Effector memory CD4-positive, alpha-beta T cell (primary cell): ENCODE measurements at places on chromosomes 13 and 19.

- no peak for DNase-seq
Measured at GRCh38 chr19:54148158-54148557, 10.6 kb downstream of the CNOT3 start.

GRCh38 chr13:23680845-23681669, 110.8 kb downstream of the TNFRSF19 start:
- DNase-seq = no peak

DNA sequence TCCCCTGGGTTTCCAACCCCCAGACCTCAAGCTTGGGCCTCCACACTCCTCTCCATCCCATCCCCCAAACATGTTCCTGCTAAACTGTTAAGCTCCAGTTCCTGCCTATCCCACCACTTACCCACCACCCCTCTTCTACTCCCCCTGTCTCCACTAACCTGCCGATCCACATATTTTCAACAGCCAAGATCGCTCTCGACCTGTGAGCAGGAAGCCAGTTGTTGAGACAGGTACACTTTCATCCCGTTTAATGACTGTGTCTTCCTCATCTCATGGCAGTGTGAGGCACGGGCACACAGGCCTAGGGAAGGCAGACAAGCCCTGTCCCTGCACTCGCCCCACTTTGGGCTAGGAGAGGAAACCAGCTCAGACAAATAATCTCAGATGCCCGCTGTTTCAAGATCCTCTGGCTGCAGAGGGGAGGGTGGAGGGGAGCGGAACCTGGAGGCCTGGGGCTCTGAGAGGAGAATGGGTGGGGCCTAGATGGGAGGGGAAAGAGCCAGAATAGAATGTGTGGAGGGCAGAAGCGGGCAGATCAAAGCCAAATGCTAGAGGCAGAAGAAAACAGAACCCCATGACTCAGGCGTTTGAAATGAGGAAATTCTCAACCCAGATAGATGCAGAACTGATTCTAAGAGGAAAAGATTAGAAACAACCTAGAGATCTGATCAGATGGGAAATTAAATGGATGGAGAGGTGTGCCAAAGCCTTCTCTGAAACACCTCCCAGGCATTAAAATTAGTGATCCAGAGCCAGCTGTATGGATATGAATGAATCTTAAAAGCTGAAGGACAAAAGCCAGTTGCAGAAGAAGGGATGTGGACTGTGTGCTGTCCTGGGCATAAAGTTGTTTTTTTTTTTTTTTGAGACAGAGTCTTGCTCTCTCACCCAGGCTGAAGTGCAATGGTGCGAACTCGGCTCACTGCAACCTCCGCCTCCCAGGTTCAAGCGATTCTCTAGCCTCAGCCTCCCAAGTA, 16.9 kb upstream of the CYP2S1 start:
- no peak for DNase-seq

- DNase-seq = no peak
Measured at GRCh38 chr13:27125357-27126282, 46.0 kb downstream of the USP12 start.

DNA sequence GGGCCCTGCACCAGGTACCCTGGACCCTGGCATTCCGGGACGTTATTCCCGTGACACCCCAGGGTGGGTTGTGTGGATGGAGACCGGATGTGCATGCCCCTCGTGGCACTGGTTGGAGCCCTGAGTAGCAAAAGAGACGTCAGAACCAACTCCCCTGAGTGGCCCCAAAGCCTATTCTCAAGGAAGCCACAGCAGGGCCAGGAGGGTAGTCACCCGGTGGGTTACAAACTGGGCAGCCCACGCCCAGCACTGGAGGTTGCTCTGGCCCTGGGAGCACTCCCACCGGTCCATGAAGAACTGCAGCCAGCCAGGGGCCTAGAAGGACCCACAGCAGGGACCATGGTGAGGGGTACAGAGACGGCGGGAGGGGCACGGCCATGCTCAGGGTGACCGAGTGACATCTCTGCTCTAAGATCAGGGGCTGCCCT, 7.5 kb downstream of the KLF16 start:
- no peak for DNase-seq

DNA sequence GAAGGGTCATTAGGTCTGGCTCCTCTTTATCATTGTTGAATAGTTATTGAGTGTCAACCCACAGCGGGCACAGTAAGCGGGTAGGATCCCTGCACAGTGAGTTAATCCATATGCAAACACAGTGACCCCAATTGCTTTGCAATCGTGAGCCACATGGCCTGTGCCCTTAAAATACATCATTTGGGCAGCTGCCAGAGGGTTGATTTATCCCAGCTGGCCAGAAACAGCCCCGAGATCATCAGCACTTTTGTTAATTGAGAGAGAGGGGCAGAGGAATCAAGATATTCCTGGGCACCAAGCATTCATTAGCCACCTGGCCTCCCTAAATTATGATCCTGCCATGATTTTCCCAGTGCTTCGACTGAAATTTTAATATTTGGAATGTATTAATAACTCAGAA, 9.8 kb upstream of the CNMD start:
- DNase-seq = no peak

DNA sequence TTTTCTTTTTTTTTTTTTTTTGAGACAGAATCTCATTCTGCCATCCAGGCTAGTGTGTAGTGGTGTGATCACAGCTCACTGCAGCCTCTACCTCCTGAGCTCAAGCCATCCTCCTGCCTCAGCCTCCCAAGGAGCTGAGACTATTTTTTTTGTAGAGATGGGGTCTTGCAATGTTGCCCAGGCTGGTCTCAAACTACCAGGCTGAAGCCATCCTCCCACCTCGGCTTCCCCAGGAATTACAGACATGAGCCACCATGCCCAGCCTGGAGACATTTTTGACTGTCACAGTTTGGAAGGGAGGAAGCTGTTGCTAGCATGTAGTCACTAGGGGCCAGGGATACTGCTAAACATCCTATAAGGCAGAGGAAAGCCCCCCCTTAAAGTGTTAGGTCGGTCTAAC, 23.9 kb downstream of the ZIC5 start:
- DNase-seq = no peak

GRCh38 chr13:84961023-84961422, 838.2 kb downstream of the SLITRK6 start:
- no peak for DNase-seq

DNA sequence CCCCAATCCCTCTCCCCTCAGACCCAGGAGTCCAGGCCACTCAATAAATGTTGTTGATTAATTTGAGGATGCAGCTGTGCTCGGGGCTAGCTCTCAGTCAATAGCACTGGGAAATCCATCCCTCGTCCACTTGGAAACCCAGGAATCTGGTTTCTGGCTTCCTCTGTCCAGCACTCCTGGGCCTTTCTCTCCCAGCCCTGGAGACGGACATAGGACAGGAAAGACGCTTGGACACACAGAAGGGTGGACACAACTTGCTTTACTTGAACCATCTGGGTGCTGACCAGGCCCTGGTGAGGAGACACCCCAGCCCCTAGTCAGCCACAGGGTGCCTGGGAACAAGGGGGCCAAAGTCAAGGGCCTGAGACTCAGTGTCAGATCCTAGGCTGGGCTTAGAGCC, 891 bp upstream of the TNNI3 start:
- DNase-seq = no peak

DNA sequence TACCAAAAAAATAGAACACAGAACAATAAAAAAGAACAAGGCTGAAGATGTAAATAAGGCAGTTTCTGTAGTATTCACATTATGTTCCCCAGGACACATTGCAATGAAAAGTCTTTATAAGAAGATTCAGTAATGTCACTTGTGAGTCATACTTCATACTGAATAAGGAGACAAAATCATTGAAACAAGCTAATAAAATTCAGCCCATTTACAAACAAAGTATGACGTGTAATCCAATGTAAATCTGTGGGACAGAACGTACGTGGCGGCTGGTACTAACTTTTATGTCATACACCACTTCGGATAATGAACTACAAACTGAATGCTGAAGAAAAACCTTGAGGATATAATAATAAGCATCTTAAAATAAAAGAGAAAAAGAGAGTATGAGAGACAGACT, 512.8 kb upstream of the MIR17HG start:
- DNase-seq = no peak

GRCh38 chr19:16142032-16142580, 1.4 kb upstream of the HSH2D start:
- no peak for DNase-seq

- no peak for DNase-seq
Measured at GRCh38 chr13:111474136-111475002, 153.9 kb downstream of the TEX29 start.

DNA sequence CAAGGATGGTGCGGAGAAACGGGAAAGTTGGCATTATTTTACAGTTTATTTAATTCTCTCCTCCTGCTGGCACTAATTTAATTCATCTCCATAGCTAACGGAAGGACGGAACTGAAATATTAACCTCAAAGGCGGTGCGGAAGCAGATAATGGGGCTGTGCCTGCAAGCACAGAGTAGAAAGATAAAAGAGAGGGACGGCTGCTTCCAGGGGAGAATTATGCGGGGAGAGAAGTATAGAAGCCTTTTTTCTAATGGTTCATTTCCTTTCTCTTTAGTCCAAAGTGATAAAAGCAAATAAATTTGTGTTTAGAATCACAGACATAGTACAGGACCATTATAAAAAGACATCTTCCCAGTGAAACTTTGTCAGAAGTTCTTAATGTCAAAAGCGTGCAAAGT, 34.5 kb upstream of the UQCRFS1 start:
- no peak for DNase-seq

DNA sequence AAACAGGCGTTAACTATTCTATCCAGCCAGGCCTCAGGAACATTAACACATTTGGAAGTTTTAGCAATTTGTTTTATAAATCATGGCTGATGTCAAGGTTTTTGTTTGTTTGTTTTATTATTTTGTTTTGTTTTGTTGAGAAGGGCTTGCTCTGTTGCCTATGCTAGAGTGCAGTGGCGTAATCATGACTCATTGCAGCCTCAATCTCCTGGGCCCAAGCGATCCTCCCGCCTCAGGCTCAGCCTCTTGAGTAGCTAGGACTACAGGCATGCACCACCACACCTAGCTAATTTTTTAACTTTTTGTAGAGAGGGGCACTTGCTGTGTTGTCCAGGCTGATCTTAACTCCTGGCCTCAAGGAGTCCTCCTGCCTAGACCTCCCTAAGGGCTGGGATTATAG, 28.3 kb downstream of the NUP58 start:
- no peak for DNase-seq

DNA sequence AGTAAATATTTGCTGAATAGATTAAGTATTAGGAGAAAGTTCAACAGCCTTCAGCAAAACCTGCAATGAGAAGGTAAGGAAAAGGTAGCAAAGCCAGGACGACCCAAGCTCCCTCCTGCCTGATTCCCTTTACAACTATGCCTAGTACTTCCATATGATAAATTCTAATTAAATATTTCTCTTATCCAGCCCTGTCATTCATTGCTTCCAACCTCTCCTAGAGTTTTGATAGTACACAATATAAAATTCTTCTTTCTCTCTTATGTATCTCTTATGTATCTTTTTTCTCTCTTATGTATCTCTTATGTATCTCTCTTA, 187.2 kb downstream of the DCT start:
- no peak for DNase-seq

- no peak for DNase-seq
Measured at GRCh38 chr13:100334214-100334613, 245.3 kb downstream of the PCCA start.

- DNase-seq = no peak
Measured at GRCh38 chr13:72384879-72385278, 342.6 kb downstream of the MZT1 start.

GRCh38 chr19:40576151-40576584, 505 bp upstream of the SHKBP1 start:
- DNase-seq = peak; percentile 25

GRCh38 chr13:22357132-22357531, 686.3 kb downstream of the FGF9 start:
- DNase-seq = no peak

DNA sequence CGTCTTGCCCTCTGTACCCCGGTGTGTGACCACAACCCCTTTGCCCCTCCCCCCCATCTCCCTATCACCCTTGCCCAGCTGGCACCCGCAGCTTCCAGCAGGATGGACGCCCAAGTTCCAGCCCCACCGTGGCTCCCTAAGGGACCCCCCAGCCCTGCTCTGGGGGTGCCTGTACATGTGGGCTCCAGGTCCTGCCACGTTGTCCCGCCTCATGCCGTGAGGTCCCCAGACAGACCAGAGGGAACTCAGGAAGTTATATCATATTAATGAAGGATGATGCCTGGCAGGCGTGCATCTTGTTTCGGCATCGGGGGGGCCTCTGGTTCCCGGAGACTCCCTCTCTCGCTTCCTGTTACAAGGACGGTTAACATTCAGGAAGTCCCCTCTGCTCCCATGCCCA, 1.6 kb upstream of the PTGIR start:
- DNase-seq = no peak

GRCh38 chr13:41645331-41645730, 188.0 kb downstream of the RGCC start:
- no peak for DNase-seq

- DNase-seq = no peak
Measured at GRCh38 chr13:23749288-23749873, 139.8 kb downstream of the MIPEP start.
